Activated CD4-positive, alpha-beta T cell treated with anti-CD3 and anti-CD28 coated beads, Interleukin-2, amount 50 U/mL, for 48 hours (primary cell): ENCODE measurements at places on chromosomes 6 and 20.

DNA sequence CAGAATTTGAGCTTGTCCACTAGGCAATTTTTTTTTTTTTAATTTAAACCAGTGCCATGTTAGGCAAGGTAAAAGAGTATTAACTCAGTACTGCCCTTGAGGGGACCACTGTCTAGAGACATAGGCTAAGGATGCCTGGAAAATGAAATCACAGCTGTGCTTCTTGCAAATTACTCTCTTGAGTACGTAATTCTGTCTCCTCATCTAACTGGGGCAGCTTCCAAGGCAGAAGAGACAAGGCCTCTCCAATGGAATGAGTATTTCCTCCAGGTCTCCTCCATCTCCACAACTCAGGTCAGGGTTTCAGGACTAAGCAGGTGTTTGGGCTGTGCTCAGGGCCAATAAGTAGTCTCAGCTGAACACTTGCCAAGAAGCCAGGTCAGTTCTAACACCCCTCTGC, 33.8 kb upstream of the MRPS10 start:
- DNase-seq = no peak

GRCh38 chr6:29791786-29792122, 35.9 kb upstream of the HLA-G start:
- DNase-seq = no peak

GRCh38 chr6:52554684-52555280, 22.1 kb downstream of the TRAM2 start:
- DNase-seq = no peak

- no peak for DNase-seq
These were observed 67.2 kb downstream of the SSR1 start for GRCh38 chr6:7245668-7246393.

DNA sequence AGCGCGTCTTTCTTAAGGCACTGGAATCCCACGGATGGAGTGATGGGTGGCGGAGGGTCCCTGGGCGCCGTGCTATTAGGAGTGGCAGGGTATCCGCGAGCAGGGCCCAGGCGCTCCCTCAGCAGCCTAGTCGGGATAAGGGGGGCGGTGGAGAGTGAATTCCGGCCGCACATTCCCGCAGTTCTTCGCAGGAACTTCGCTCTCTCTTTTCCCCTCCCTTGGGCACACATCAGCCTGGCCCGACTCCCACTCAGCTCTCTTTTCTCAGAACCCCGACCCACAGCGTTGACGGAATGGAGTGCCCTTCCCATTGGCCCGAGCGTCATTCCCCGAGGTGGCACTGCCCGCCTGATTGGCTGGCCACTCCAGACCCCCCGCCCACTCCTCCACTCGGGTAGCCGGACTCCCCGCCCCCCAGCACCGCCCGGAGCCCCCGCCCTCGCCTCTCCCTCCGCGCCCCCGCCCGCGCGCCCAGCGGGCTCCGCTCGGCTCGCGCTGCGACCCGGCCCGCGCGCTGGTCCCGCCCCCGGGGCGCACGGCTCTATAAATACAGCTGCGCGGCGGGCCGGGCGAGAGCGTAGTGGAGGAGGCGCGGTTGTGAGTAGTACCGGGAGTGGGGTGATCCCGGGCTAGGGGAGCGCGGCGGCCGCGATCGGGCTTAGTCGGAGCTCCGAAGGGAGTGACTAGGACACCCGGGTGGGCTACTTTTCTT, at the start of gene ID4:
Gene ID4 (plus strand): TSS at position 572 of the 712 bp plus-strand sequence. CDS start 385 bp downstream, outside the sequence.
- DNase-seq = no peak

- no peak for DNase-seq
These were observed 359.4 kb downstream of the CD83 start for GRCh38 chr6:14476793-14477531.

DNA sequence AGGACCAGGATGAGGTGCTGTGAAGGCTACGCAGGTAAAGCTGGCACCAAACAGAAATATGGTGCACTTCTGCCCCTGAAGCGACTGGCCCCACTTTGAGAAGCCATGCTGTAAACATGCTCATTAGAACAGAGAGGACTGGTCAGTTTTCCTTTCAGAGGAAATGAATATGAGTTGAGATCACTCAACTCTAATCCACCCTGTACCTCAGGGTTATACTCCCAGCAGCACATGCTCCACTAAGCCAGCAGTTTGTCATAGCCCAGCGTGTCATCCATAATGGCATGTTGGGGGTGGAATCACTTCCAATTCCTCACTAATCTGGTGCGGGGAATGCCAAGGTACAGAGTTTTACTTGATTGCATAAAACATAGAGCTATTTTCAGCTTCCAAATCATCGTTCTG, 98.1 kb downstream of the HIVEP2 start:
- DNase-seq = no peak

- DNase-seq = no peak
These were observed 223.7 kb downstream of the GMDS start for GRCh38 chr6:2021713-2022125.

DNA sequence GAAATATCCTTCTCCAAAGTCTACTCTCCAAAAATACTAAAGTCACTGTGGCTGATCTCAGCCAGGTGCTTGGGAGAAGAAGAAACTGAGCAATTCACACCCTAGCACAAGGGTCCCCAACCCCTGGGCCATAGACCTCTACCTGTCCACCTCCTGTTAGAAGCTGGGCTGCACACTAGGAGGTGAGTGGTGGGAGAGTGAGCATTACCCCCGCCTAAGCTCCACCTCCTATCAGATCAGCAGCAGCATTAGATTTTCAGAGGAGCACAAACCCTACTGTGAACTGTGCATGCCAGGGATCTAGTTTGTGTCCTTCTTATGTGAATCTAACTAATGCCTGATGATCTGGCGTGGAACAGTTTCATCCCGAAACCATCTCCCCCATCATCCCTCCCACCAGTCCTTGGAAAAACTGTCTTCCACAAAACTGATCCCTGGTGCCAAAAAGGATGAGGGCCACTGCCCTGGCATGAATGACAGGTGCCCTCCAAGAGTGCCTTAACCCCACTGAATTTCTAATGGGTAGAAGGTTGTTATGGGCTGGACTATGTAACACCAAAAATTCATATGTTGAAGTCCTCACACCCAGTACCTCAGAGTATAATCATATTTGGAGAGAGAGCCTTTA, 109.2 kb upstream of the CDYL start:
- no peak for DNase-seq

DNA sequence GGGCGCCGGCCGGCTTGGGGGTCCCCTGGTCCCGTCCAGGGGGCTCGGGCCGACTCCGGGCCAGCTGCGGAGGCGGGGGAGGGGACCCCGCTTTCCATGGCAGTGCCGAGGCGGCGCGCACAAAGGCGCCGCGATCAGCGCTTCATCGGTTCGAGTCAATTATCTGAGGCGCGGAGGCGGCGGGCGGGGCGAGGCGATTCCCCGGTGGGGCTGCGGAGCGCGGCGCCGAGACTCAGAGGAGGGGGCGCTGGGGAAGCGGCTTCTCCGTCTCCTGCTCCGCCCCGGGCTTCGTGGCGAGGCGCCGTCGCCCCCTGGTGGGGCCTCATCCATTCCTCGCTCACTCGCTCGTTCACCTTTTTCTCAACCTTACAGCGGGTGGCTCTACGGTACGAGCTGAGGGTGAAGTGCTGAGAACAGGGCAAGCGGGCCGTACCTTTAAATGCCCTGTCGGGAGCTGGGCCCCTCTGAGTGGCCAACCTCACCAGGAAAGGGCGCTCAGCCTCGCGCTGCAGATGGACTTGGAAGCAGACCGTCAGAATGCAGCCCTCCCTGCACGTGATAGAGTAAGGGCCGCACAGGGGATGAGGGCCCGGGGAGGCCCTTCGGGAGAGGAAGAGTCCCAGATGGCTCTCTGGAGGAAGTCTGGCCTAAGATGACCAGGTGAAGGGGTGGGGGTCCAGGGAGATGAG, 39.9 kb downstream of the SLC52A3 start:
- peak; percentile 64 for DNase-seq

DNA sequence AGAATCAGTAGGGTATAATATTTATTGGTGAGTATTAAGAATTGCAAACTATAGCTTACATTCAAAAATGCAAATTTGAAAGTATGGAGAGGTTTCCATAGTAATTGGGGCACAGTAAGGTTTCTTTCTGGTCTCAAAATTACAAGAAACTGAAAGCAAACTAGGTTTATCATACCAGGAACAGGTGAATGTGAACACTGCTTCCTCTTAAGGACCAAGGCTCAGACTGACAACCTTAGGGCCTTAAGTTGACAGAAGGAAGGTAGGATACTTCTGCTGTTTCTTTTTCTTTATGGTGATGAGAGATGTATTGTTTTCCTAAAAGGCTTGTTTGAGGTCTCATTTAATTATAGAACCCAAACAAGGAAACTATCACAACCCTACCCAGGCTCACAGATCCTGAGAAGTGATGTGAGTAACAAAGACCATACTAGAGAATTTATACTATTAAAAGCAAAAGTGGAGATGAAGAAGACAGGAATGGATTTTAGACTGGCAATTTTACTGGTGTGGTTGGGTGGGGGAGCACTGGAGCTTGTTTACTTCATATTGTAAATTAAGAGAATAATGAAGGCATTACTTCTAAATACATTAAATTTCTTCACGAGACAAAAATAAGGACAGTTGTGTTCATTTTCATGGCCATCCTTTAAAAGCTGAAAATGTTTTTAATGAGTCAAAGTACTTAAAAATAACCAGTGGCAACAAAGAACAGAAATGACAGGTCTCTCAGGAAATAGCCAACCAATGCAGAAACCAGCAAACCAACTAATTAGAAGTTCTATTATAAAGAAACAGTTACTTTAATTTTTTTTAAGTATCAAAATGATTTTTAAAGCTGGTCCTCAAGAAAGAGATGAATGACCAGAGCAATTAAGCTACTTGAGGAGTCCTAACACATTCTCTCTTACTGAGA, 21.3 kb downstream of the STAU1 start:
- DNase-seq = no peak

DNA sequence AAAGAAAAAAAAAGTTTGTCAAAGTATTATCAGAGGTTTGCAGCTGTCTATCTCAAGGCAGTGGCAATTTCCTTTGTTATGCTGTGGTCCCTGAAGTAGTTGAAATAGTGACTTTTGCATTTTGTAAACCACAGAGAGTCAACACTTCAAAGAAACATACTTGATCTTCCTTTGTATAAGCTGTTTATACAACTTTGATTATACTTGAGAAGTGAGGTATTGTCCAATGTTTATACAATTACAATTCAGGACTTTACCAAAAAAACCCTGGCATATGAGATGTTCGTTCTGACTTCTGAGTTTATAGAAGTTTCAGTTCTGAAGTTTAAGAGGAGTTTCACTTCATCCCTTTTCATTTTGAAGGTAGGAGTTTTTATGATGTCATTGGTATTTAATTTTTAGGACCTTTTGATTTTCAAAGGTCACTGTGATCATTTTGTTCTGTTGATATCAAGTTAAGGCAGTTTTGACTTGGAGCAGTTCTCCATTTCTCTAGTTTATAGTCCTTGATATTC, 4.0 kb downstream of the STK4 start:
- DNase-seq = no peak

DNA sequence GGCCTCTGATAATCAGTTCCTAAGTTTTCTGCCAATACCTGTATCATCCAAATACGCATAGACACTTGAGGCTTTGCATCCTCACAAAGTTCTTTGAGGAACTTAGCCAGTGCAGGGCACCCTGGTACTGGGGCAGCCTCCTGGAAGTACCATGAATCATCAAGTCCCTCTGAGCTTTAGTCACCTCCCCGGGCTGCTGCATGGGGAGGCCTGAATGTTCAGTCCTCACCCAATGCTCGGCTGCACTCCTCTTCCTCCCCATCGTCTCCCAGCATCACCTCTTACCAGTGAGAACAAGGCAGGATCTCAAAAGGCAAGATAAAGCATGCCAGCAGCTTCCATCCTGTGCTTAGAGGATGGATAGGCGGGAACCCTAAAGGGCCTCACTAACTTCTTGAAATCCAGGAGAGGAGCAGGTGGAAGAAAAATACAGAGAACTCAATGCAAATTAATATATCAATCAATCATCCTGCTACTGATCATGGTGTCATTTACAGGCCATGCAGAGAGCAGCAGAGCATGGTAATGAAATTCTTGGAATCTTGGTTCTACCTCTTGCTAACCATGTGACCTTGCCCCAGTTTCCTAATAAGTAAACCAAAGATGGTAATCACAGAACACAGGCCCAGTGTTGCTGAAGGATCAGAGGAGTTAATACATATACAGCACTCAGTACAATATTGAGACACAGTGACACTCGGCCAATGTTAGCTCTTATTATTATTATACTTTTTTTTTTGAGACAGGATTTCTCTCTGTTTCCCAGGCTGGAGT, 4.7 kb upstream of the CCN6 start:
- no peak for DNase-seq

- DNase-seq = no peak
These were observed 65.3 kb upstream of the RNF146 start for GRCh38 chr6:127201321-127201720.

DNA sequence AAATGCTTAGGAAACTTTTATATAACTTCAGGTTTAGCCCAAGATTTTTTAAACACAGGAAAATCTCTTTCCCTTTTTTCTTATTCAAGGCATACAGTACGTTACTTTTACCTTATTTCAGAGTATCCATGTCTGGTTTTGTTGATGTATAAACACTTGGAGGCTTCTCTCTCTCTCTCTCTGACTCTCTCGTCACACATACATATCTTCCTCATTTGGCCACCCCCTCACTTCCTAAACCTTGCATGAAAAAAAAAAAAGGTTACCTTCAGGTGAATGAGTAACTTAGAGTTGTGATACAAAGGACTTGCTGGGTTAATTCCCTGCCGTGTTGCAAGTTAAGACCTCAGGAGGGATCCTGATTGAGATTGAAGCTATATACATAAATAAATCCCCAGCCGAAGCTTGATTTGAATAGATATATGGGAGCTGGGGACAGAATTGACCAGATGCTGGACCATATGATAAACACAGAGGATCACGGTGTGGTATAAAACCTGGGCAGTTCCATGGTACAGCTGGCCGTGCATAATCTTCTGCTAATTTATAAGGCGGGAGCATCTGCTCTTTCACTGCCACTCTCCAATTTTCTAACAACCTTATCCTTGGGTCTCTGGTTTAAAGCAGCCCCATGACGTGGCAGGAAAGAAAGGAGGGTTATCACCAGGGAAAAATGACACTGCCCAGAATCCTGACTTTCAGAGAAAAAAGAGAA, 55.1 kb upstream of the IL20RA start:
- DNase-seq = no peak

GRCh38 chr6:61886608-61887259, 399.3 kb downstream of the KHDRBS2 start:
- DNase-seq = no peak

DNA sequence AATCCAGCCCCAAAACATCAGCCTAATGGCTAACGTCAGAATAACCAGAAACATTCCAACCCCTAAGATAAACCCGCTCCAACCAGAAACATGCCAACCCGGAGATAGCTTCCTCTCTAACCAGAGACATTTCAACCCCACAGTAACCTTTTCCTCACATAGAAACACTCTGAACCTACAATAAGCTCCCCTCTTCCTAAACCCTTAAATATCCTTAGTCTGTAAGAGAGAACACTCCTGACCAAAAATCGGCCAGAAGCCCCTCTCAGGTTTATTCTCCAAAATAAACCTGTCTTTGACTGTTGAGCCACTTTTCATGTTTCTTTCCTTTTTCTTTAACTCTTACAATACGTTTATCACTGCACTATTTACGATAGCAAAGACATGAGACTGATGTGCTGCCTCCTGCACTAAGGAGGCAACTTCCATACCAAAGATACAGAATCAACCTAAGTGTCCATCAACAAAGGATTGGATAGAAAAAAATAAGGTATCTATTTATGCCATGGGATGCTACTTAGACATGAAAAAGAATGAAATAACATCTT, 5.0 kb upstream of the GABRR2 start:
- DNase-seq = no peak

GRCh38 chr20:18943542-18943941, 130.0 kb downstream of the SCP2D1 start:
- DNase-seq = no peak
